ENCODE measurements at places on chromosomes 1 and 21. TPM values are rescaled to one million over a fixed set of nuclear protein-coding genes. Genes with fewer than 3 reads are reported as not detected.

The HES4 gene
- total RNA-seq, result 24.7 TPM

The KRTAP13-3 gene
- not detected for total RNA-seq

The TBX19 gene
- total RNA-seq, result 0.67 TPM

The KIAA0040 gene
- 94.0 TPM for total RNA-seq

The KRTAP12-4 gene
- not detected for total RNA-seq

The KRTAP22-2 gene
- not detected for total RNA-seq

The WDR3 gene
- 40.9 TPM for total RNA-seq

The BNIPL gene
- total RNA-seq, result 0.17 TPM

The ARHGEF10L gene
- 3.4 TPM for total RNA-seq

The IL19 gene
- not detected for total RNA-seq

The PIGR gene
- total RNA-seq, result 0.08 TPM

The FCN3 gene
- total RNA-seq, result not detected

The CLCA4 gene
- 0.24 TPM for total RNA-seq

The VHLL gene
- 0.50 TPM for total RNA-seq

The PEAR1 gene
- 4.9 TPM for total RNA-seq

The GPATCH3 gene
- 19.4 TPM for total RNA-seq

The KCNA3 gene
- not detected for total RNA-seq

The PROK1 gene
- total RNA-seq, result not detected

The USP48 gene
- 54.3 TPM for total RNA-seq

The RGS7 gene
- not detected for total RNA-seq

The KCNJ9 gene
- not detected for total RNA-seq

The PTAFR gene
- total RNA-seq, result 1.8 TPM

The HMCN1 gene
- 60.2 TPM for total RNA-seq

The GPA33 gene
- total RNA-seq, result not detected

The CYP4Z1 gene
- total RNA-seq, result not detected

The APCS gene
- total RNA-seq, result not detected

The FCGR2B gene
- not detected for total RNA-seq

The SPATA17 gene
- total RNA-seq, result 1.1 TPM

The CELA2A gene
- total RNA-seq, result not detected

The VSIG8 gene
- total RNA-seq, result not detected

The MYOM3 gene
- 0.54 TPM for total RNA-seq

The AQP10 gene
- total RNA-seq, result not detected

The C1orf74 gene
- 50.1 TPM for total RNA-seq

The FAM72D gene
- total RNA-seq, result 0.33 TPM

The FMN2 gene
- not detected for total RNA-seq

The HHIPL2 gene
- not detected for total RNA-seq

The TEX50 gene
- total RNA-seq, result not detected

The MYCL gene
- 4.5 TPM for total RNA-seq

The DCST2 gene
- total RNA-seq, result 0.66 TPM

The ERVH48-1 gene
- total RNA-seq, result not detected

The DSCAM gene
- total RNA-seq, result 4.7 TPM

The KPRP gene
- 0.64 TPM for total RNA-seq

The TRAF5 gene
- 9.0 TPM for total RNA-seq

The C1orf185 gene
- not detected for total RNA-seq

The STUM gene
- 1.2 TPM for total RNA-seq

The DRAXIN gene
- total RNA-seq, result 0.07 TPM

The C21orf91 gene
- total RNA-seq, result 38.9 TPM

The MXRA8 gene
- not detected for total RNA-seq

The LRP8 gene
- total RNA-seq, result 18.5 TPM
